ENCODE measurements at places on chromosomes 1 and 21.
A peak's percentile ranks its signal among the peaks of the same experiment; 100 is the strongest.

GRCh38 chr1:214707306-214708087, 104.5 kb downstream of the CENPF start:
- no peak for DNase-seq

GRCh38 chr1:218341325-218341724, 3.8 kb upstream of the TGFB2 start:
- DNase-seq: no peak

GRCh38 chr1:225846331-225847310, 35.6 kb downstream of the TMEM63A start:
- no peak for DNase-seq

- no peak for DNase-seq
Observed at GRCh38 chr21:45954261-45954660, 27.3 kb upstream of the COL6A1 start.

DNA sequence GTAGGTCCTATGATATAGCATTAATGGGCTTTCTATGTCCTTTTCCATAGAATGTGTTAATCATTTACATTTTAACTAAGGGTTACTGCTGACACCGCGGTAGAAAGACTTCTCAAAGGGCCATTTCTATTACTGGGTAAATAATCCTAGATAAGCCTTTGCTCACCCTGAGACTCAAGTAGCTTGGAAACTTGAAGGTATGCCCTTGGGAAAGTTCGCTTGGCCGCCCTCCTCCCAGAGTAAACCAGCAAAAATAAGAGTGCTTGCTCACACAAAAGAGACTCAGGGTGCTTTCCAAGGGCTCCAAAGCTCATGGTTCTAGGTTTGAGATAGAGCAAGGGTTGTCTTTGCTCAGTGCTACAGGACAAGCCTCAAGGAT, 85.8 kb upstream of the TMPRSS2 start:
- DNase-seq: no peak

DNA sequence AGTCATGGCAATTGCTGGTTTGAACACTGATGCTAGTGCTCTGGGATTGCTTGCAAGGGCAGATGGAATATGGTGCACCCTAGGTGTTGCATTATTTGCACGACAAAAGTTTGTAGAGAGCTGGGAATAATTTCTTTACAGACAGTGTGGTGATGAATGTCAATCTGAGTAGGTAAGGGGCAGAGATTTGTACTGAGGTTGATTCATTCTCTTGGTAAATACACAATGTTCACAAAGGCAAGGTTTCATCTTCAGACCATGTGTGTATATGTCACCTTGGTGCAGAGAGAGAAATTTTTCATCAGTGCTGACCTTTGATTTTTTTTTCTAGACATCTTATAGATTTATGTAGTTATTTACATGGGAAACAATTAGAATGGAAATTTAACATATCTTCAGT, 5.0 kb downstream of the PTPRC start:
- DNase-seq: no peak

- no peak for DNase-seq
Observed at GRCh38 chr1:41365772-41366454, 4.7 kb downstream of the FOXO6 start.

DNA sequence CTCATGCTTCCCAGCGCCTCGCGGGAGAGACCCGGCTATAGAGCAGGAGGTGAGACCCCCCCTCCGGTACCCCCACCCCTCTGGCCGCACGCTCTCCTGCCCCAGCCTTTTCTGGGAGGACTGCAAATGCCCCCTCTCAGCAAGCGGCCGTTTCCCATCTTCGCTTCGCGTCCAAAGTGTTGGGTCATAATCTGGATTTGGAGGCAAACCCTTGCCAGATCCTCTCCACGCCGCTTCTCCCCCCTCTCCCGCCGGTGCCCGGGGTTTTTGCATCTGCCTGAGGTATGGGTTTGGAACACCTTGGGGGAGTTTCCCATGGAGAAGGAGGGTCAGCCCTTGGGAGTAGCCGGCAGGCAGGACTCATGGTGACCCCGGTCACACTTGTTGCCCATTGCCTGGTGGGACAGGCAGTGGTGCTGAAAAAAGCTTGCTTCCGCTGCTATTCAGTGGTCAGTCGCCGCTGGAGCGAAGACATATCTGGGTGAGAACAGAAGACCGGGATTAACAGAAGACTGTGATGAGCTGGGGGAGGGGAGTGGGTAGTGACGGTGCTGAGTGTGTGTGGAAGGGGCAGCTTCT, 935 bp downstream of the KCNK2 start:
- DNase-seq: no peak

DNA sequence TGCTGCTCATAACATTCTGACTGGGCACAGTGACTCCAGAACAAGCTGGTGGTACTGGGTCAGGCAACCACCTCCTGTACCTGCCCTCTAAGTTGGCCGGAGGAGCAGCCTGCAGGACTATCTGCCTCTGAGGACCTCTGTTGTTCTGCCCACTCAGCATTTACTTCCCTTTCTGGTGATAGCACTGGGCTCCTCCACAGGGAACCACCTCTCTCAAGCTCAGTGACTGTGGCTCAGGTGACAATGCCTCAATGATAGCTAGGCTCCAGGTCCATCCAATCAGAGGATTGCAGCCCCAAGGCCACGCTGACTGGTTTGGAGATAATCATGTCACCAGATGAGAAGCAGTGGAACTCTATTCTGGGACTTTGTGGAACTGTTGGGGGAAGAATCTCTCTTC, 15.8 kb downstream of the SLC41A1 start:
- DNase-seq: no peak

DNA sequence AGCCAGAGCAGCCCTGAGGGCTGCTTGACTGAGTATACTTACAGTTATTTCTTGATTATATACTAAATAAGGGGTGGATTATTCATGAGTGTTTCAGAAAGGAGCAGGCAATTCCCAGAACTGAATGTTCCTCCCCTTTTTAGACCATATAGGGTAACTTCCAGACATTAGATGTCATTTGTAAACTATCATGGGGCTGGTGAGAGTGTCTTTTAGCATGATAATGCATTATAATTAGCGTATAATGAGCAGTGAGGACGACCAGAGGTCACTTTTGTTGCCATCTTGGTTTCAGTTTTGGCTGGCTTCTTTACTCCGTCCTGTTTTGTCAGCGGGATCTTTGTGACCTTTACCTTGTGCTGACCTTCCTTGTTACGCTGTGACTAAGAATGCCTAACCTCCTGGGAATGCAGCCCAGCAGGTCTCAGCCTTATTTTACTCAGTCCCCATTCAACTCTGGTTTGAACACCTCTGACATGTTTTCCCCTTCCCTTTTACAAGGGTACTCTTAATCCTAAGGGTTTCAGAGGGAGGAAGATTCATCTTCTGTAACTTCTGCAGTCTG, 16.2 kb downstream of the KCTD3 start:
- no peak for DNase-seq

DNA sequence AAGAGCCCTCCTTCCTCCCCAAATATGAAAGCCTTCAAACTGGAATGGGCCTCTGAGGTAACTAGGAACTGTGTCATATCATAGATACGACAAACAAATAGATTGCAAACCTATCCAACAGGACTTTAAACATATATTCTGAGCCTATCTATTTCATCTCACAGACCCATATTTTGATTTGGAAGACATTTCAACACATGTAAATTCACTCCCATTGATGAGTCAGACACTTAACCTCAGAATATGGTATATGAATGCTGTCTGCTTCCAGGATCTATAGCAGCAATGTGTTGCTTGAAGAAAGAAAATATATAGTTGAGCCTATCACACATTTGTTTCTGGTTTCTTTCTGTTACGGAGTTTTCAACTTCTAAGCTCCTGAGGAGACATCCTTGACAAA, 221.9 kb upstream of the SAMSN1 start:
- no peak for DNase-seq

GRCh38 chr1:37631036-37631435, 3.7 kb downstream of the RSPO1 start:
- no peak for DNase-seq

GRCh38 chr1:12031039-12031980, 12.0 kb downstream of the MIIP start:
- DNase-seq: peak; percentile 68

- DNase-seq: no peak
Observed at GRCh38 chr1:68497358-68497698, 446 bp upstream of the DEPDC1 start.

DNA sequence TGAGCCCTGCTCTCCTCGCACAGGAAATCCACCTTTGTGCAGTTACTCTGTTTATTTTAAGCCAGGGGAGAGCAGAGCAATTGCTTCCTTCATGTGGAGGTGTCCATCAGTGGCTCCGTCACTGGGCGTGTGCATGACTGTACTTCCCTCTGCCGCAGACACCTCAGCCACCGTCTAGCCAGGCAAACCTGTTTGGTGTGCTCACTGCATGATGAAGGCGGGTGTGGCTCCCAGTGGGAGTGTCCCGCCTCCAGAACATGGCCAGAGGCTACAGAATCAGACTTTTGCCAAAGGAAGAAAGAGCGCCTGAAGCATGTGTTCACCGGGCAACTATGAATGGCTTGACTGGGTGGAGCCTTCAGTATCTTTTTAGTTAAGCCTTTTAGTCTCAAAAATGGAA, 26.1 kb upstream of the LAMC2 start:
- DNase-seq: no peak

DNA sequence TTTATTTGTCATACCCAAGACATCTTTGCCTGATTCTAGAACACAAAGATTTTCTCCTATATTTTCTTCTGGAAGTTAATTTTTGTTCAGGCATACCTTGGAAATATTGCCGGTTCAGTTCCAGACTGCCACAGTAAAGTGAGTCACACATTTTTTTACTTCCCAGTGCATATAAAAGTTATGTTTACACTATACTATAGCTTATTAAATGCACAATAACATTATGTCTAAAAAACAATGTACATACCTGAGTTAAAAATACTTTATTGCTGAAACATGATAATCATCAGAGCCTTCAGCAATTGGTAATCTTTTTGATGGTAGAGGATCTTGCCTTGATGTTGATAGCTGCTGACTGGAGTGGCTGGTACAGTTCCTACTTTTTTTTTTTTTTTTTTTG, 10.0 kb downstream of the SMCP start:
- no peak for DNase-seq

- DNase-seq: no peak
Observed at GRCh38 chr1:1958071-1958541, 39.0 kb upstream of the TMEM52 start.

DNA sequence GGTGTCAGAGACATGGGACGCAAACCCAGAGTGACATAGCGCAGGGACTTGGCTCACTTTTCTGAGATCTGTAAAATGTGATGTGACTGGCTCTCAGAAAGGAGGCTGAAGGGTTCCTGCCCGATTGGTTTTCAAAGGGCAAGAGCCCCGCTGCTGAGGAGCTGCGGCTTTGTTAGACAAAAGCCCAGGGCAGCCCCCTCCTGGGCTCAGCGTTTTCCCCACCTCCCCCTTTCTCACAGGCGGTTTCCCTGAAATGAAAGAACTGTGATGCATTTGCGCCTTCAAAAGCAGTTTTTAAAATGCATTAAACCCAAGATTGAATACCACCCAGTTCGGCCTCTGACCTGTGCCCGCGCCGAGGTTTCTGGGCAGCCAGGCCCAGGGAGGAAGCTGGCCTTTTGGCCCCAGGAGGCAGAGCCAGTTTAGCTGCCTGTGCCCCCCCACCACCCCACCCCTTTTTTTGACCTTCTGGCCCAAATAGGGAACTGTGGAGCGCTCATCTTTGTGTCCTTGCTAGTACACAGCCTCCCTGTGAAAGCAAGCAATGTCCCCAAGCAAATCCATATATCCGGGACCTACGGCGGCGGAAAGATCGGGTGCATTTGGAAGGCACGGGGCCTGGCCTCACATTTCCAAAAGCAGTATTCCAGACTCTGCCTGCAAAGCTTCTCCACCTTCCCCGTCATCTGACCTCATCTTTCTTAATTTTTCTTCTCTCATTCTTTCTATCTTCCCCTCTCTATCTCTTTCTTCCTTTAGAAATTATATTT, 28.6 kb downstream of the CD247 start:
- no peak for DNase-seq

DNA sequence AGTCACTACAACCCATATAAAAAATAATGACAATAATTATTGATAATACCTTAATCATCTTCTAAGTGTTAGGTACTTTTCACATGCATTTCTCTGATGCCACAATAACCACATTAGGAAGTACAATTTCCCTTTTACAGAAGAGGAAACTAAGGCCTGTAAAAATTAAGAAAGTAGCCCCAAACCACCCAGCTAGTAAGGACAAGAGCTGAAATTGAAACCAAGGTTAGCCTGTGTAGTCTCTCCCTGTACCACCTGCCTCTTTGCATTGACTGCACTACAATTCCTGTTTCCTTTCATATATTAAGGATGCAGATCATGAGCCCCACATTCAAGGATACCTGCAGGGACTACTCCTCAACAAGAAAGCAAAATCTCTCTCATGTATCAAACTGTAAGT, 288.8 kb downstream of the GPATCH2 start:
- DNase-seq: no peak

- no peak for DNase-seq
Observed at GRCh38 chr1:209072481-209072880, 511.0 kb upstream of the CAMK1G start.

- no peak for DNase-seq
Observed at GRCh38 chr1:230390371-230390770, 35.8 kb downstream of the PGBD5 start.

DNA sequence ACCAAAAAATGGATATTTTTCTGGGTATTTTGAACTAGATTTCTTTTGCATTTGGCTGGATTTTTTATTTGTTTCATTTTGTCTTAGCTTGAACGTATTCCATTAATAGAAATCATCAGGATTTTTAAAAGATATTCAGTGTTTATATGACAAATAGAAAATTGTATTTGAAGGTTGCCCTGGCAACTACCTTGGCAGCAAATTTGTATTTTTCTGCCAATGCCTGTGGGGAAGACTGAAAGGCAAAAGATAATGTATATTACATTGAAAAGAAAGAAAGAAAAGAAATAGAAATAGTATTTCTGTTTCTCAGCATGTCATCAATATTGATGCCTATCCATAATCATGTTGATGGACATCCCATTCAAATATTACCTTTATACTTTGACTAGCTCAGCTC, 16.8 kb downstream of the VCAM1 start:
- DNase-seq: no peak

DNA sequence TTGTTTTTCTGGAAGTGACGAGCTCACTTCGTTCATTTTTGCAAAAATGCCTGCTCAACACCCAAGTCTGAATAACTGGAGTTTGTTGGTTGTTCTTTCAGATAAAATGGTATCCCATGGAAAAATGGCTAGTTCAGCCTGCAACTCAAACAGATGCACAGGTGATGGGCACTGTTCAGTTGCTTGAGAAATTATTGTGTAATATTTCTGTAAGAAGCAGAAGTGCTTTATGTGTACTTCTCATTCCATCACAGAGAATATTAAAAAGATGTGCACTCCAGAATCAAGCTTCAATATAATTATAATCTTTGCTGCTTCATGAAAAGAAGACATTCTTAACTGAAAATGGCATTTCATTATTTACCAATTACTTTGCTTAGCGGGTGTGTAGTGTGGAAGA, 9.1 kb downstream of the SYT2 start:
- DNase-seq: no peak

- DNase-seq: no peak
Observed at GRCh38 chr1:45647248-45648021, 23.6 kb upstream of the CCDC17 start.

- no peak for DNase-seq
Observed at GRCh38 chr1:200636681-200637080, 16.1 kb upstream of the KIF14 start.

GRCh38 chr1:41347276-41347675, 14.0 kb upstream of the FOXO6 start:
- DNase-seq: no peak
